ENCODE measurements at places on chromosomes 6 and 20.

DNA sequence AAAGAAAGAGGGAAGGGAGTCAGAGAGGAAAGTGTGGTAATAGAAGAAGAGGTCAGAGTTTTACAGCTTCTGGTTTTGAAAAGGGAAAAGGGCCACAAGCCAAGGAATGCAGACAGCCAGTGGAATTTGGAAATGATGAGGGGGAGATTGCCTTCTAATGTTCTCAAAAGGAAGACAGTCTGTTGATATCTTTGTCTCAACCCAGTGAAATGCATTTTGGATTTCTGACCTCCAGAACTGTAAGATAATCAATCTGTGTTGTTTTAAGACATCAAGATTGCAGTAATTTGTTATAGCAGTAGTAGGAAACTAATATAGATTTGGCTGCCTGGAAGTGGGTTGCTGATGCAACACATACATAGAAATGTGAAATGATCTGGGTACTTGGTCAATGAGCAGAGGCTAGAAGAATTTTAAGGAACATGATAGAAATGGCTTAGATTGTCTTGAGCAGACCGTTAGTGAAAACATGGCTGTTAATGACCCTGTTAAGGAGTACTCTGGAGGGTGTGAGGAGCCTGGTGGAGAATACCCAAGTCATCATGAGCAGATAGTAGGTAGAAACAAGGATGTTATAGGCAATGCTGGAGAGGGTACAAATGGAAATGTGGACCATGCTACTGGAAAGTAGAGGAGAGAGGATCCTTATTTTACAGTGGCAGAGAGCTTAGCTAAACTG lies 255.8 kb upstream of the RAB32 start:
- no peak for DNase-seq

- DNase-seq = no peak
Observed at GRCh38 chr6:100084316-100084990, 90.4 kb upstream of the MCHR2 start.

DNA sequence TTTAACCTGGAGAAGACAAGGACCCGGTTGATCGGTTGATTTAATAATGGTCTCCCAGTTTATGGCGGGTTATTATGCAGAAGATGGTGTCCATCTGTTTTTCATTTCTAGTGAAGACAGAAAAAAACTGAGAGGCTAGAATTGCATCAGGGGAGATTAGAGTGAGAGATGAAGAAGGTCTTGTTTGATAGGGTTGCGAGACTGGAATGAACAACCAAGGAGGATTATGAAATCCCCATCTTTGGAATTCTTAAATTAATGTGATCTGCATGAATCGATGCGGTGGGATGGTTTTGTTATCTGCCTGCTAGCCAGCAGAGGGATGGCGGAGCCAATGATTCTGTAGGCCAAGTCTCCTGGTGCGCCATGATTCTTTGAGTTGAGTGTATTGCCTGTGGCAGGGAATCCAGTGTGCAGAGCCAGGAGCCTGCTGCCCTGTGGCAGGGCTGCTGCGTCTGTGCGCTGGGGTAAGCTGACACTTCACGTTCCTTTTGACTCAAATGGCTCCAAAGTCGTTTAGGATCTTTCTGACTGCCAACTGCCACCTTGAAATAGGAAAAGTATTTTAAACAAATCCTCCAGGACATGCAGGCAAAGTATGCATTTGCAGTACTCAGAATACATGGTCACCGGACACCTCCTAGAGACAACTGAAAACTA lies 200.1 kb downstream of the CLIC5 start:
- no peak for DNase-seq

DNA sequence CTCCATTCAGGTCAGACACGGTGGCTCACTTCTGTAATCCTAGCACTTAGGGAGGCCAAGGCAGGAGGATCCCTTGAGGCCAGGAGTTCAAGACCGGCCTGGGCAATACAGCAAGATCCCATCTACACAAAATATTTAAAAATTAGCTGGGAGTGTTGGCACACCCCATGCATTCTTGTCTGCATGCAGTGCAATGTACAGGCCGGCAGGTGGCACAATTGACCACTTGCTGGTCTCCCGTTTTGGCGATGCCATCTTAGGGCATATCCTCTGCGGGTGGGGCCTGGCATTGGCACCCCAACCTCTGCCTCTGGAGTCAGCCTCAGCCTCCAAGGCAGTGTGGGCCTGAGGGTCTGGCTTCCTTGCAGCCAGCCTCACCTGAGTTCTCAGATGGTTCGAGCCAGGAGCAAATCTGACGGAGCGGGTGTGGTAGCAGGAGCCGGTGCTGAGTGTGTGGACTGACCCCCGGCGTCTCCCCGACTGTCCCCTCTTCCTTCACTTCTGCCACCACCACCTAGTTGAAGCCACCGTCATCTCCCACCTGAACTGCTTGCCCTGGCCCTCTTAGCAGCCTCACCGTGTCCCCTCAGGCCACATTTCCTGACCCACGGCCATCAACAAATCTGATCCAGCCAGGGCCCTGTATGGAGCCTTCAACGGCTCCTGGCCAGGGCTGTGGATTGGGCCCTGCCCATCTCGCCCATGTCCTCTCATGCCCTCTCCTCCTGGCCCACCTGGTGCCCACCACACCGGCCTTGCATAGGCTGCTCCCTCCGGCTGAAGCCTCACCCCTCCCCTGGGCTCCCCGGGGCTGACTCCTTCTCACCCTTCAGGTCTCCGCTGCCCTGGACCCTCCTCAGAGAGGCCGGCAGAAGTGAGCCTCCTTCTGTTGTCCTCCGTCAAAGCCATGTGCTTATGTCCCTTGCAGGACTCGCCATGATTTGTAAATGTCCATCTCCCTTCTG lies 44.0 kb downstream of the EFCAB8 start:
- peak; percentile 61 for DNase-seq

- no peak for DNase-seq
Observed at GRCh38 chr6:20778459-20778858, 244.2 kb downstream of the CDKAL1 start.

- DNase-seq = no peak
Observed at GRCh38 chr6:111254004-111254778, 166.9 kb downstream of the SLC16A10 start.

GRCh38 chr6:155108070-155108820 lies 113.1 kb downstream of the TIAM2 start:
- no peak for DNase-seq

- no peak for DNase-seq
Observed at GRCh38 chr6:46606338-46606737, 46.3 kb downstream of the CYP39A1 start.

- DNase-seq = no peak
Observed at GRCh38 chr6:144127097-144127496, 23.2 kb upstream of the STX11 start.

- no peak for DNase-seq
Observed at GRCh38 chr20:37315021-37315451, 25.6 kb downstream of the MANBAL start.

DNA sequence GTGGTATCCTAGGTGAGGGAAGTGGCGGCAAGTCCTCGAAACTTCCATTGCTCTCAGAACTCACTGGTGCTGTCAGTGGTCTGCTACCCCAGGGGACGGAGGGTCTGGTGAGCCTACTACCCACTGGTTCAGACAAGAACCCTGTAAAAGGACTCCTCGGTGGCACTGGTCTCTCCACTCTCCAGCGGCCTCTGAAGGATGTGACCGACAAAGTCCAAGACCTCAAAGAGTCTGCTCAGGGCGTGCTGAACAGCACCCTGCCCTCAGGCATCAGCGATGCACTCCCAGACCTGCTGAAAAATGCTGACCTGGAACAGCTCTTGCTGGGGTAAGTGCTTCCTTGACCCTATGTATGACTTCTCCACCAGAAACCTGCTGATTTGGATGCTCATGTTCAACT lies 51.8 kb downstream of the CDK5RAP1 start:
- DNase-seq = no peak

GRCh38 chr6:13648850-13649249 lies 33.7 kb downstream of the NOL7 start:
- no peak for DNase-seq

GRCh38 chr20:25282034-25282781 lies 34.3 kb downstream of the PYGB start:
- peak; percentile 12 for DNase-seq

DNA sequence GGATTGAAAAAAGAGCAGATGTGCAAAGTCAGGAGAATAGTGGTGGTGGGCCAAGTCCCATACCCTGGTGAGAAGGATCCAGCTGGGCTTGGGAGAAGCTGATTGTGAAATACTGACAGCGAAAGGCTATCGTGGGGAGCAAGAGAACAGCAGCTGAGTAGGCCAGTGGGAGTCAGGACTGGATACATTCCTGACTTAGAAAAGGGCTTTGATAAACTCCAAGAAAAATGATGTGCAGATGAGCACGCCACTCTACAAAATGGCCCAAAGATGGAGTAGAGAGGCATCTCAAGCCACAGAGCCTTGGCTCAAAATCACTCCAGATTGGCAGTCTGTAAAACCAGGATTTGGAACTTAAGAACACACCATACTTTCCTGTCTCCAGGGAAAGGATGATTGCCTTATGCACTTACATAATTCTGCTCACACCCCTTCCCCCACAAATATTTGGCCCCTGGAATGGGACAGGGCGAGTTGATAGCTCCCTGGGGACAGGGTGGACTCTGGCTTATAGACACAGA lies 578.7 kb downstream of the MAFB start:
- DNase-seq = no peak

GRCh38 chr6:7180751-7181150 lies 73.0 kb downstream of the RREB1 start:
- DNase-seq = no peak

GRCh38 chr20:11807054-11808048 lies 110.3 kb upstream of the BTBD3 start:
- no peak for DNase-seq

DNA sequence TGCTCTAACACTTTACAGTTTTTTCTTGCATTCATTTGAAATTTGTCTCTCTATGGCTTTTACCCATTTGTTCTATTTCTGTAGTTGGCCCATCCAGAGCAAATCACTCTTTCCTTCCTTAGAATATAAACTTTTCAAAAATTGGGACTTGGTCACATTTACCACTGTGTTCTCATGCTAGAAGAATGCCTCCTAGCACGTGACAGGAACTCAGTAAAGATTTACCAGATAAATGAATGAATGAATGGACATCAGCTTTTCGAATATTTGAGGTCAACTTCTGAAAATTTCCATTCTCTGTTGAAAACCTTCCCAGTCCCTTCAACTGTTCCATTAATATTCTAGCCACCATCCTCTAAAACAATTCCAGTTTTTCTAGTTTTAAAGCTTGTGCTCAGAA lies 294.5 kb downstream of the CD83 start:
- no peak for DNase-seq

GRCh38 chr6:161393839-161394364 lies 120.0 kb upstream of the AGPAT4 start:
- peak; percentile 57 for DNase-seq

DNA sequence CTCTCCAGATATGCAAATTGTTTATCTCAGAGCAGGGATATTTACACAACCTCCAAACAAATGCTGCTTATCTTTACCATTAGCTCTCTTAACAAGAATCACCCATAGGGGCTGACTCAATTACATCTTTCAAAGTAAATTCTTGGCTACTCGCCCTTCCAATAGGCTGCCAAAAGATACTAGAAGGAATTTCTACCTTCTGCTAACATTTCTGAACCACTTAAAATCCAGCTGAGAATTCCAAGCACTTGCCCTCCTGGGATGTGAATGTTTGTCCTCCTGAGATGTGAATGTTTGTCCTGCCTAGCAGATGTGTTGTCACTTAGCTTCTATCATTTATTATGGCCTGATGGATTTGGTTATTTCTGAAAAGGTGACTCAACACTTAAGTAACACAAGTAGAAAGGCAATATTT lies 388.0 kb downstream of the GJA1 start:
- DNase-seq = no peak

DNA sequence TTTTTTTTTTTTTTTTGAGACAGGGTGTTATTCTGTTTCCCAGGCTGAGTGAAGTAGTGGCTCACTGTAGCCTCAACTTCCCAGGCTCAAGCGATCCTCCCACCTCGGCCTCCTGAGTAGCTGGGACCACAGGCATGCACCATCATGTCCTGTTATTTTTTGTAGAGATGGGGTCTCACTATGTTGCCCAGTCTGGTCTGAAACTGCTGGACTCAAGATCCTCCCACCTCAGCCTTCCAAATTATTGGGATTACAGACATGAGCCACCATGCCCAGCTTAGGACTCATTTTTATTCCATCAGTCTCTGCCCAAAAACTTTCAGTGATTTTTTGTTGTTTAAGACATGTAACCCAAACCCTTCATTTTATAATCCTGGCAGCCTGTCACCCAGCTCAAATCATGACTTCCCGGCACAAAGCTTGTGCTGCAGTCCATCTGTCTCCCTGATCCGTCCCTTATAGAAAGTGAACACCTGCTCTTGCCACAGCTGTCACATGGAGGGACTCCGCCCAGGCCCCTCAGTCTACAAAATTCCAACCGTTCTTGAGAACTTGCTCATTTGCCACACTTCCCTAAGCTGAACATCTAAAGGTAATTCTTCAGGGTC lies 183.9 kb upstream of the JARID2 start:
- no peak for DNase-seq

DNA sequence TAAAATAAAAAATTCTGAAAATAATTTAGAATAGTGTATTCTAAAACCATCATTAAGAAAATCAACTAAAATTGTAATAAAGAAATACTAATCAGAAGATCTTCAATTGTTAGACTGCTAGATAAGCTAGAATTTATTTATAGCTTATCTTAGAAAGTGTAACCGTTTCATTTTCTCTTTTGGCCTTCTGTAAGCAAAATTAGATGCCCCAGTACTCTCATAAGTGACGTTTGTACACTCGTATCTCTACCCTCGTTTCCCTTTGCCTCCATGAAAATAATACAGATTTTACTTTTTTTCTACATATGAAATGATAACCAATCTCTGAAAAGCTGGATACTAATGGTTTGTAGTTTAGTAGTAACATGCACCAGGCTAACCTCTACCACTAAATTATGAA lies 19.8 kb downstream of the DSE start:
- no peak for DNase-seq

- DNase-seq = peak; percentile 76
Observed at GRCh38 chr20:17699931-17700351, at the start of gene BANF2. Gene BANF2, plus strand, starts transcription at chr20:17699966. Its CDS starts 25,060 bp downstream, at chr20:17725026.

DNA sequence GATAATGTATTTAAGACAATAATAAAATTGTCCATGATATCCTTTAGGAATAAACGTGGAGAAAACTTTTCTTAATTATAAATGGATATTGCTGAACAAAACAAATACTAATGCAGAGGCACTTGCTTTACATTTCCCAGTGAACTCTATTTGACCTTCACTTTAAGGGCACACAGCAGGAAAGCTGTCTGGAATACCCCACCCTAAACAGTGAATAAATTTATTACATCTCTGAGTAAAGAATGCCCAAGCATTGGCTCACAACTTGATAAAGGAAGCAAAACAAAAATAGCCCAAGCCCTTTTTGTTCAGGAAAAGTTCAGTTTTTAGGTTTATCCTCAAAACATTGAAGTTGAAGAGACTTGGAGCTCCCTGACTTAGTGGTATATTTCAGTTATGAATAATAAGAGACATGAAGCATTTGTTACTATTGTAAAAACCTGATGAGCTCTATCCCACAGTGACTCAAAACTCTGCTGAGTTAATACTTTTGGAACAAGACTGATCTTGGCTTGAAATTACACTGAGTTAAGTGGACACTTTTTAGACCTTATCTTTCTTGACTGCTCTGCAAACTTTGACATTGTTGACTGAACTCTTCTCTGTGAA lies 353.9 kb downstream of the BCKDHB start:
- no peak for DNase-seq
